ENCODE measurements at places on chromosomes 7 and 10.
A peak's percentile ranks its signal among the peaks of the same experiment; 100 is the strongest.

DNA sequence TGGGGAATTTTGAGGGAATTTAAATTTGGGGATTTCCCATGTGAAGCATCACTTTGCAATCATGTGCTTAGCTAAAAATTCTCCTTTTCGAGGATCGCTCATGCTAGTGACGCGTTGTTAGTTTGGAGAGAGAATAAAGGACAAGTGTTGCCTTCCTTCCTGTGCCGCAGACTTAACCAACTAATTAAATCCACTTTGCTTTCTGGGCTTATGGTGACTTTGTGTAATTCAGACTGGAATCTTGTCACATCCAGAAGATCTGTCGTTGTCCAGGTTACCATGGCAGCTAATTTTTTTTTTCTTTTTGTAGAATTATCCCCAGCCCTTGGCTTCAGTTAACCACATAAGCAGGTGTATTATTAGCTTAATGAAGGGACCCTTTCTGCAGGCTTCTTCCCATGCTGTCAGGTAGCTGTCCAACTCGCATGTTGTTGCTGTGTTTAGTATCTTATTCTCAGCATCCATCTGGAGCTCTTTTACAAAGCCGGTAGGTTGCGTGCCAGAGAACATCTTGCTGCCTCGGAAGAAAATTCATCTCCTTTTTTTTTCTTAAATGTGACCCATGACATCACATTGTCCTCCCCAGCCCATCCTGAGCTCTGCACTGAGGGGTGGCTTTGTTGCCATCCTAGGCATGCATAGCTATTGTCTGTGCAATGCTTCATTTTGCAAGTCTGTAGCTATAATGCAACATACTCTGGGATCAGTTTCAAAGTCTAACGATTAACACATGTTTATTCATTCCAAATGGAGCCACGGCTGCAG lies 47.2 kb upstream of the NRP1 start:
- peak; percentile 78 for DNase-seq

GRCh38 chr10:98790817-98791216 lies 344.1 kb upstream of the HPS1 start:
- DNase-seq = peak; percentile 33

- no peak for DNase-seq
Measured at GRCh38 chr7:18151422-18151821, 123.8 kb upstream of the PRPS1L1 start.

- DNase-seq = no peak
Measured at GRCh38 chr7:83791737-83792136, 142.8 kb upstream of the SEMA3E start.

- DNase-seq = no peak
Measured at GRCh38 chr10:44024356-44025116, 360.4 kb downstream of the CXCL12 start.

DNA sequence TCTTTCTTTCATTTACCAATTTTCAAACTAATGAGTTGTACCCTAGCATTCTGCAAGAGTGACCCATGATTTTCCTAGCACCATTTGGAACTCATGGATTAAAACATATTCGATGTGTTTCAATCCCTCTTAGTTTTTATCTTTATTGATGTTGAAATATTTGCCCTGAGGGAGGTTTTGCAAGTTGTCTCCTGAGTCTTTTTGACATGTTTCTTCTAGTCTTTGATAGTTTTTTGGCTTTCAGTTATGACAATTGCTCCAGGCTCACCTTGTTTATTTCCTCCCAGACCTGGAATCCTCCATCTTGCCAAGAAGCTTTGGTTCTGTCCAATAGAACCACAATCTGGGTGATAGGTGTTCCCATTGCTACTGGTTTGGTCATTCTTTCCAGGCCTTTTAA lies 327.8 kb downstream of the WDR11 start:
- no peak for DNase-seq

GRCh38 chr7:97014145-97014750 lies 8.9 kb downstream of the DLX6 start:
- no peak for DNase-seq

- no peak for DNase-seq
Measured at GRCh38 chr7:66306243-66306642, 101.1 kb downstream of the TPST1 start.

GRCh38 chr7:111498391-111499007 lies 63.8 kb downstream of the IMMP2L start:
- no peak for DNase-seq

- no peak for DNase-seq
Measured at GRCh38 chr10:14554091-14554490, 220.6 kb downstream of the FAM107B start.

GRCh38 chr7:92253251-92253650 lies 7.5 kb downstream of the ANKIB1 start:
- DNase-seq = no peak

- peak; percentile 66 for DNase-seq
Measured at GRCh38 chr10:1420661-1421362, 316.5 kb downstream of the ADARB2 start.

DNA sequence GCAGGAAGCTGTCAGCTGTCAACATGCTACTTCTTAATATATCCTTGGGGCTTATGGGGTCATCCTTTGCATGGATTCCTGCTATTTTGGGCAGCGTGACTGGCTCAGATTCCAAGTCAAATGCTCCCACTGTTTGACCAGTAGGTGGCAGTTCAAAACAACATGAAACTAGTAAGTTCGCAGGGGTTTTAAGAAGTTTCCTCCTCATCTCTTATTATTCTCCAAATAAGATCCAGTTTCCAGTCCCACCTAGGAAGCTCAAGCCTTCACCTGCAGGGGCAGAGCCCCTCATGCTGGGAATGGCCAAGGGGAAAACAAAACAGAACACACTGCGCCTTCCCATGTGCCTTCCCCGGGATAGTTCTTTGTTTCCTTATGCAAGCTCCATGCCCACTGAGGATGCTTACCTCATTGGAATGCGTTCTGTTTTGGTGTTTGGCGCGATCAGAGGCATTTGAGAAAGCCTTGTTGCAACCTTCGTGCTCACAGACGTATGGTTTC lies 259.8 kb downstream of the GLI3 start:
- peak; percentile 47 for DNase-seq

GRCh38 chr10:70772627-70773026 lies 12.6 kb downstream of the TBATA start:
- peak; percentile 61 for DNase-seq

GRCh38 chr10:78777466-78777865 lies 291.3 kb upstream of the ZMIZ1 start:
- no peak for DNase-seq

GRCh38 chr7:152596824-152597223 lies 79.1 kb downstream of the XRCC2 start:
- no peak for DNase-seq

DNA sequence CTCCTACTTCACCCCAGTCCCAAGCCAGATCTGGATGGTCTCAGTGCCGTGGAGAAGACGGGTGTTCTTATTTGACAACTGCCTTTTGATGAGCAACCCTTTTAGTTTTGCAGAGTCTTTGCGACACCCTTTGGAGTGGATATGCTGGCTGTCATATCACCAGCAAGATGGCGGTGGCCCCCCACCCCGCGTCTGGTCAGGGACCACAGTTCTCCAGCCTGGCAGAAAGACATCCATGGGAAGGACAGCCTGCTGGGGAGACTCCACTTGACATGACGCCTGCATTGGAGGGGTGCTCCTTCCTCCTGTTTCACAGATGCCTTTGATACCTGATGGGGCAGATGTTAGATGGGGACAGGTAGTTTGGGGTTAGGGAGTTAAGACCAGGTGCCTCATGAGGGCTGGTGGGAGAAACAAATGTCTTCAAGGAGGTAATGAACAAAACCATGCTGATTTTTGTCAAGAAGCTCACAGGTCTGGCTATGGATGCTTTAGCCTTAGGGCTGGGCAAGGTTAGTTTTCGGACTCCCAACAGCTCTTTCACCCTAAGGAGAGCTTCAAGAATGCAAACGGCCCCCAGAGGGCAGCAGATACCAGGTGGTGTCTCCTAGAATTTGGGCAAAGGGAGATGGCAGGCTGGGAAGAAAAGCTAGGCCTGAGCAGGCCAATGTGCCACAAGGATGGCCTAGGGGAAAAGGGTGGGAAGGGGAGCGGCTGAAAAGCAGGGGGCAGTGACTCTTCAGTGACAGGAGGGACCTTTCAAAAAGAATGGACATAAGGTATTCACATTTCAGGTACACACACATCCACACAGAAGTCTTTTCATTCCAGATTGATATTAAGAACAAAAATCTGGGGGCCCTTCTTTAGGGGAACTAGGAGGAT lies 95.2 kb downstream of the CLEC2L start:
- peak; percentile 52 for DNase-seq

- no peak for DNase-seq
Measured at GRCh38 chr7:91832493-91833045, 47.9 kb downstream of the MTERF1 start.

DNA sequence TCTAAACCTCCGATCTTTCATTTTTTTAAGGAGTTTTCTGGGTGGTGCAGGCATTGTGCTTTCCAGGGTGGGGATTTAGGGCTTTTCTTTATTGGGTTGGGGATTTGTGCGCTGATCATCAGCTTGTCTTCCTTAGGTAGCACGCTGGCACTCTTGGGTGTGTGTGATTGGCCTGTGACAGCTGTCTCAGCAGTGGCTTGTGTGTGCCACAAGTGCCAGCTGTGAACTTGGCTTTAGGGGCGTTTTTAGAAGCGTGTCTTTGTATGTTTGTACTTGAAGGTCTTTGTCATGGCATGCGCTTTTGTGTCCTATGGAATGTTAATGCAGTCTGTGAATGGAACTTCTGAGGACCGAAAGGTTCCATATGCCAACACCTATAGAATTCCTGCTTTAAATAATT lies 788 bp downstream of the AKAP9 start:
- peak; percentile 26 for DNase-seq

GRCh38 chr7:27110186-27111031 lies 7.9 kb upstream of the HOXA2 start:
- DNase-seq = no peak

DNA sequence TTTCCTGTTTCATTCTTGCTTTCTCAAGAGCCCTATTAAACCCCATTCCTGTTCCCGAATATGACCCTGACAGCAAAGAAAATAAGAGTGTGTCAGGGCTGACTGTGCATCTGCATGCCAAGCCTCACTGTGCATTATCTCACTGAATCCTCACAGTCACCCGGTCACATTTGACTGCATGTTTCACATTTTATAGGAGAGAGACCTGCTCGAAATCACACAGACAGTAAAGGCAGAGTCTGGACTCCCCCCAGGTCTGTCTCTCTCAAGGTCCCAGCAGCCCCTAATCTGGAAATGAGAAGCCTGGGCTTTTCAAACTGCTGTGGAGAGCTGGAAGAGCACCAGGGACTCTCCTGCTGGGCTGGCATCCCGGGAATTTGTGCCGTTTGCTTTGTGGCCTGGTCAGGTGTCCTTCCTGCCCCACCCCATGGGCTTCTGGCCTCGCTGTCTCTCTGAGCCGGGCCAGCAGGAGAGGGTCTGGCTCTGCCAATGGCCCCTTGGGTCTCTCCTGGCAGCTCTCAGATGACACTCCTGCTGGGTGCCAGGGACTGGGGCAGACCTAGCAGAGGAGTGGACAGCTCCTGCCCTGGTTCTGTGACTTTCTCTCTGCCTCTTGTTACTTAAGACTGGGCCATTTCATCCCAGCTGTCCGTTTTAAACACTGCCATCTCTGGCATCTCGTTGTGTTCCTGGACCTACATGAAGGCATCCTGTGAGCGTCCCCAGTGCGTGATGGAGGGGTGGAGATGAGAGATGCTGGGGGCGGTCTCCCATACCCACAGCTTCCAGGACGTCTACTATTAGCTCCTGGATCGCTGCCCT lies 173.6 kb downstream of the ARHGAP12 start:
- no peak for DNase-seq

GRCh38 chr10:100508691-100509150 lies 10.9 kb downstream of the SEC31B start:
- peak; percentile 60 for DNase-seq

DNA sequence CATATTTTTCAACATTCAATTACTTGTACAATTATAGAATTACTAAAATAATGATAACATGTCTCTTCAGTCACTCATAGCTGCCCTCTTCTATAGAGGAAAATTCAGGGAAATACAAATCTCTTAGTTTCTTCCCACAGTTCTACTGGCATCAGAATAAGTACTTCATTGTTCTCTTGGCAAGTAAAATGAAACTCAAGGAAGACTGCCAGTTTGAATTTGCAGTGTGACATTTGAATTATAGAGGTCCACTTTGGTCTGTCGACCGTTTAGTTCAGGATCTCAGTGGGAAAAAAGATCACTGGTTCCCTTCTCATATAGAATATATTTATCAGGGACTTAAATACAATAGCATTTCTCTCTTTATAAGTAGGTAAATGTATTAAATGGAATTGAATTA lies 114.5 kb downstream of the PON1 start:
- no peak for DNase-seq

- peak; percentile 71 for DNase-seq
Measured at GRCh38 chr7:25897261-25897782, 254.7 kb upstream of the NFE2L3 start.

DNA sequence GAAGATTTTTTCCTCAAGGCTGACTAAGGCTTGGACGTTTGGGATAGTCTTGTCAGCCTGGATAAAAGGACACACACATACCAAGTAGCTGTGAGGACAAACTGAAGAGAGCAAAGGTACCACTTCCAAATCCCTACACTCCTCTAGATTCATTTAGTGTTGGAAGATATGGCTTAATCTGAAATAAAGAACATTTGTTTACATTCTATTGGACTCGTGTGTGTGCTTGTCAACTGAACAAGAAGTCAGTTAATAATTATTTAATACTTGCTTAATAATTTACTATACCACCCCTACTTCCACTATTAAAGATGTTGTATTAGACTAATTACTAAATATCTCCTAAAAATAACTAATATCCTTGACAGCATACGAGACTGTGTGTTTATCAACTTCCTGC lies 23.3 kb upstream of the DYNC1I1 start:
- DNase-seq = no peak

- DNase-seq = no peak
Measured at GRCh38 chr10:78712147-78712546, 356.6 kb upstream of the ZMIZ1 start.

DNA sequence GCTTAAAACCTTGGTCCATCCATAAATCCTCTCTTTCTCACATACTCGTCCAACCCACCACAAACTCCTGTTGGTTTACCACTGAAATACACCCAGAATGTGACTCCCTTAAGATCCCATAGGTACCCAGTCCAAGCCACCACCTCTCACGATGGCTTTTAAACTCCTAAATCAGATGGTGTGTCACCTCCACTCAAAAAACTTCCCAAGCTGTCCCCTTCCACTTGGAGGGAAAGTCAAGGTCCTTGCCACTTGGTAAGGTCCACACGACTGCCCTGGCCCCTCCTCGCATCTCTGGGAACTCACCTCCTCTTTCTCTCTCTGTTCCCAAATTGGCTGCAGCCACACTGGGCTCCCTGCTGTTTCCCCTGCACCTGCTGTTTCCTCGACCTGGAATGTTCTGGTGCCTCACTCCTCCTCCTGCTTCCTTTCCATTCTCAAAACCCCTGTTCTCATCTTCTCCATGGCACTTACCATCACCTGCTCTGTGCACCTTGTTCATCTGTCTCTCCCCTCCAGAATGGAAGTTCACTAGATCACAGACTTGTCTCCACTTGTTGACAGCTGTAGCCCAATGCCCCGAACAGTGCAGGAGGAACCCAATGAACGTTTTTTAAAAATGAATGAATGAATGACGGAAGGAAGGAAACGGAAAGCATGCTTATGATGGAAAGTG lies 23.0 kb downstream of the ZFAND2A start:
- DNase-seq = no peak

- no peak for DNase-seq
Measured at GRCh38 chr10:87733081-87733480, 73.4 kb downstream of the PAPSS2 start.
